Right kidney (tissue), 9 donors: ENCODE measurements at places on chromosomes 3 and 15.

- DNase-seq = no peak
Observed at GRCh38 chr15:89486726-89487050, 9.7 kb downstream of the RHCG start.

DNA sequence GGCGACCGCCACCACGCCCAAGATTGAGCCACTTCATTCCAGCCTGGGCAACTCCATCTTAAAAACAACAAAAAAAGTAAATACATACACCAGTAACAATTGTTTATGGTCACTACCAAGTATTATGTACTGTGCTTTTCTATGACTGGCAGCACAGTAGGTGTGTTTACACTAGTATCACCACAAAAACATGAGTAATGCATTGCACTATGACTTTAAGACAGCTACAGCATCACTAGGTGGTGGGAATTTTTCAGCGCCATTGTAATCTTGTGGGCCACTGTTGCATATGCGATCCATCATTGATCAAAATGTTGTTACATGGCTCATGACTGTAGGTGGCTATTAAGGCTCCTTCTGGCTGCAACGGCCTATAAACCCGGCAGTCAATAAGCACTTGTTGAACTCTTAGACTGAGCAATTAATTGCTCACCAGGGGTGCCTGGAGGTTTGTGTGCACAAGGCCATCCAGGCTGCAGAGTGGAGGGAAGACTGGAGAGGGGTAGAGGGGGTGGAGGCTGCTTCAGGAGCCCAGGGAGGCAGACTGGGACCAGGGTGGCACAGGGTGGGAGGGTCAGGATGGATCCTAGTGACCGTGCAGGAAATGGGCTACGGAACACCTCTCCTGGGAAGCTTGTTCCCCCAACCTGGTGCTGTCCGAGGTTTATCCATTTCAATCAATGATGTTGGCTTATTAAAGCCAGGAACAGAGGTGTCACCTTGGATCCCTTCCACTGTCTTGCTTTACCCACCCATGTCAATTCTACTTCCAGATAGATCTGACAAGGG is 17.9 kb upstream of the COPG1 start:
- no peak for DNase-seq

DNA sequence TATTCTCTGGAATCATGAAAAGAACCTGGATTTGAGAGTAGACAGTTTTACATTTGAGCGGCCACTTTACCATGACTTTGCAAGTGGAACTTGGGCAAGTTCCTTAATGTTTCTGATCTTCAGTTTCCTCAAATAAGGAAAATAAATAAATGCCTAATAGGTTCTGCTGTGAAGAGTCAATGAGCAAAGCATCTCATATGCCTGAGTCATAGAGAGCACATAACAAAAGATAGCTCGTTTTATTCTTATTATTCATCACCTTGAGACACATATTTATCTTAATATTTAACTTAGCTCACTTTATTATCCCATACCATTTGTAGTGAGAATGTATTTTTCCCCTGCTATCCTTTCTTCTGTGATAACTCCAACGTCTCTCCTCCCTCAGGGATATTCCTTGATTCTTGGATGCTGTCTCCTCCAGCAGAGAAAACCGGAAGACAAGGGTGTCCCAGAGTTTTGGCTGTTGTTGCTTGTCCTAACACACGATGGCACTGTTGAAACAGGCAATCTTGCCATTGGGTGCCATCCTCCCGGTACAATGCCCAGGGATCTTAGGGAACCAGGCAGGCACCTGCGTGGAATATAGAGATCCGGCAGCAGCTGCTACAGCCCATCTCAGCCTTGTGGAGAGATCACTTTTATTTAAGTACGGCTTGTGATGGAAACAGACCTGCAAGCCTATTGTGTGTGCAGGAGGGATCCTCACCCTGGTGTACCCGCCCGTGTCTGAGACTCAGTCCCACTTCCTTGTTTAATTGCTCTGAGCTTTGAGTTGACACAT is 33.3 kb upstream of the VPS33B start:
- DNase-seq = peak; percentile 29

GRCh38 chr3:48394391-48394790 is 22.4 kb downstream of the FBXW12 start:
- no peak for DNase-seq

GRCh38 chr3:27228805-27229204 is 140.4 kb downstream of the NEK10 start:
- DNase-seq = no peak

DNA sequence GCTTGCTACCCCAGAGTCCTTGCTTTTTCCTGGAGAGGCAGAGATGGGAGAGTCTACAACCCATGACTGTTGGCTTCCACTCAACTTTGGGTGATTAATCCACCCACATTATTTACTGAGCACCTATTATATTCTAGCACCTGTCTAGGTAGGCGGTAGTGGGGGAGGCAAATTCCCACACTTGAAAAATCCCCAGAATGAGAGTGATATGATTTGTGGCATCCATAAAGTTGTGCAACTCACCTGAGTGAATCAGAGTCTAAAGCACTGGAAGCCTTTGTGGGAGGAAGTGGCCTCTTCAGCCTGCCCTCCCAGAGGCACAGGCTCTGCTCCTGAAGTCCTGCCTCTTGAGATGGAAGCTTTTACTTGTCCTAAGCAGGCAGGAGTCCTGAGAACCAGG is 40.4 kb upstream of the CTNNB1 start:
- no peak for DNase-seq

GRCh38 chr15:80550219-80550907 is 144.7 kb upstream of the ABHD17C start:
- no peak for DNase-seq
